ENCODE measurements at places on chromosomes 7 and 10.

- no peak for DNase-seq
Observed at GRCh38 chr10:72598769-72599701, 26.8 kb downstream of the MICU1 start.

DNA sequence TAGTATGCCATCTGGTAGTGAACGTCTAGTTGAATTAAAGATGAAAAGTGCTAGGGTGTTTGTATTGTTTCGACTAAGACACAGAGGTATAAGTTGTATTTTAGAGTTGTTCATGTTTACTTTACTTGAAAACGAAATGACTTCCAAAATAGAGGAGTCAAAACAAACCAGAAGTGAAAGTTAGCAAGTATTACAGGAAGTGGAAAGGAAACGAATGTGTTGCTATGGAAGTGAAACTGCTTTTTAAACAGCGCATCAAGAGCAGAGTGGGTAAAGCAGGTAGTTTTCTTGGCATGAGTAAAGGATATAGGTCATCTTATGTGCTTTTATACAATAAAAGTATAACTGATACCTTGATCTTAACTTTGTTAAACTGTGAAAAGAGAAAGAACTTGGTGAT, 20.0 kb upstream of the GALNTL5 start:
- no peak for DNase-seq

- no peak for DNase-seq
Observed at GRCh38 chr10:69876931-69877330, 75.2 kb downstream of the COL13A1 start.

DNA sequence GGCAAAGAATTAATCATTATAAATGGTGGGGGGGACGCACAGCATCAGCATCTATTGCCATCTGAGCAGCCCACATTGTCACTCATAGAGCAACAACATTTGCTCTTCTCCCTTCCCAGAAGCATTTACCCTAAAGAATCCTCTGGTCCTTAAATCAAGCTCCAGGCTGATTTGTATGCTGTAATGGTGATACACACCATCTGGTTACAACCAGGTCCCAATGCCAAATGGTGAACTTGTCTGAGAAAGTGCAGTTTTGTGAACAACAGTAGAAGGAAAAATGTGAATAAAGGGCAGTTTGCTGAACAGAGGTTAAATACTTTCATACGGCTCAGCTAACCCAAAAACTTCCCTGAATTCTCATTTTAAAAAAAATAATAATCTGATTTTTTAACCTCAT, 38.8 kb upstream of the TCF7L2 start:
- no peak for DNase-seq

- no peak for DNase-seq
Observed at GRCh38 chr10:48813825-48814224, 125.8 kb downstream of the LRRC18 start.

- DNase-seq: peak; percentile 18
Observed at GRCh38 chr10:5692461-5693358, 8.1 kb downstream of the TASOR2 start.

- no peak for DNase-seq
Observed at GRCh38 chr7:7761974-7762779, 43.8 kb upstream of the RPA3 start.

- no peak for DNase-seq
Observed at GRCh38 chr7:47586925-47587324, 5.0 kb upstream of the TNS3 start.

GRCh38 chr7:84069033-84069432, 125.6 kb downstream of the SEMA3A start:
- DNase-seq: no peak

- DNase-seq: no peak
Observed at GRCh38 chr7:44569959-44570358, 3.7 kb downstream of the DDX56 start.

GRCh38 chr7:138481447-138482380, 21.7 kb downstream of the TRIM24 start:
- DNase-seq: no peak

GRCh38 chr10:109892117-109892516, 31.2 kb downstream of the XPNPEP1 start:
- DNase-seq: no peak

DNA sequence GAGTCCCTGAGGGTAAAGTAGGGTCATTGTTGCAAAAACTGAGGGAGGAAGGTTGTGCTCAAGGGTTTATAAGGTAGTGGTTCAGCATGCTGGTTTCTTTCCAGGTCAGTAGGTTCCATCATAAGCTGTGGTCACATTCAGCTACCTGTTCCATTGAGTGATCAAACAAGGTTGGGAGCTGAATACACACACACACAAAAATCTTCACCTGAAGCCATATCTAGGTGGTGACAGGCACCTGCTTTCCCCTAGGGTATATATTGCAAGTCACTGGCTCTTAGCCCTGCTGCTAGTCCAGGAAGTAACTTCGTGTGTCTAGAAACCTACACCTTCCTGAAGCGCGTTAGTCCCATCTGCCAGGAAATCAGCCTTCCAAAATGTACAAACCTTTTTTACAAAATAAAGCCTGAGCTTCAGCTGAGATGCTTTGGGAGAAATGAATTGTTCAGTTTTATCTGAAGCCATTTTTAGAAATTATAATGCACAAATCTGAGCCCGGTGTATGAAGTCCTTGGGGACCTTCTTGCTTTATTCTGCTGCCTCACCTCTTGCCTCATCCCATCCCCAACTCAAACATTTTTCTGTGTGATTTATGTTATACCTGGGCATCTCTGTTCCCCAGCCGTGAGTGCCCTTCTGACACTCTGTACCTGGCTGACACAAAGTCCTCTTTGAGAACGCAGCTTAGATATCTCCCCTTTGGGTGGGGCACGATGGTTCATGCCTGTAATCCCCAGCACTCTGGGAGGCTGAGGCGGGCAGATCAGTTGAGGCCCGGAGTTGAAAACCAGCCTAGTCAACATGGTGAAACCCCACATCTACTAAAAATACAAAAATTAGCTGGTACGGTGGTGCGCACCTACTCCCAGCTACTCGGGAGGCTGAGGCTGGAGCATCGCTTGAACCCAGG, 10.6 kb upstream of the LAMTOR4 start:
- no peak for DNase-seq

DNA sequence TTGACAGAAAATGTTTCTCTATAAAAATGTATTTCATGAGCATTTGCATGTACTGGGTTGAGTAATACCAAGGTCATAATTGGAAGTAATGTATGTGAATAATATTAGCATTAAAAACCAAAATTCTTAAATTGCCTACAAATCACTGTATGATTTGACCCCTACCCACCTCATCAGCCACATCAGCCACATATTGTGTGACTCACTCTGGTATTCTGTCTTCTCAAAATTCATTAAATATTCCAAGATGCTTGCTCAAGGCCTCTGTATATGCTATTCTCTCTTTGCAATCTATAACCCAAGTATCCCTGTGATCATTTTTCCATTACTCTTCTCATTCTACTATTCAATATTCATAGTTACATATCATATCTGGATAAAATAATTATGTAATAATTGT, 21.4 kb downstream of the POT1 start:
- DNase-seq: no peak

- no peak for DNase-seq
Observed at GRCh38 chr7:22219036-22219435, 137.9 kb downstream of the RAPGEF5 start.

DNA sequence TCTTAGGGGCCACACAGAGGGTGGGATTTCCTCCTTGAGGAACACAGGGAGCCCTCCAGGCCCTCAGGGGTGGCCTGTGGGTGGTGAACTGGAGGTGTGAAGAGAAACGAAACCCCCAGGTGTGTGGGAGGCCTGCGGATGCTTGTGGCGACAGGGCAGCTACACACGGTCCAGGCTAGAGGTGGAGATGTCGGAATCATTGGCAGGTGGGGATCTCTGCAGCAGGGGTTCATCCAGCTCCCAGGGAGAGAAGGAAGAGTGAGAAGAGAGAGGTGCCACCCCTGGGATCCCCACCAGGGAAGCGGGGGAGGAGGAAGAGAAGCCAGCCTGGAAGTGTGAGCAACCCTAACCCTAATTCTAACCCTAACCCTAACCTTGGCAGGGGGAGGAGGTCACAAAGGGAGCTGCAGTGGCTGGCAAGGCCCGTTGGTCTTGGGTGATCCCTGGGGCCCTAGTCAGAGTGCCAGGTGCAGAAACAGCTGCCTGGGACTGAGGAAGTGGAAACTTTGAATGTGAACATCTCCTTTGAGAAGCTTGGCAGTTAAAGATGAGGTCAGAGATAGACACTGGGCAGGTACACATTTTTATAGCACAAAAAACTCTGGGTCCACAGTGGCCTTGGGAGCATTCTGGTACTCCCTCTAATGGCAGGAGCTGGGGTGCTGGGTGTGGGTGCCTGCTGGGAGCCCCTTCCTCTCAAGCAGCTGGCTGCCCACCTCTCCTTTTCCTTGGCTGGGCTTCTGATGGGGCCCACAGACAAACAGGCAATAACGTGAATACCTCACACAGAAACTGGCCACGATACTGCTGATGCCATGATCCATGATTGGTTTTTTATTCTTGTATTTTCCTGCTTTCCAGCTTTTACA, 6.8 kb upstream of the AEBP1 start:
- no peak for DNase-seq

- no peak for DNase-seq
Observed at GRCh38 chr7:141704112-141704511, 2.1 kb upstream of the DENND11 start.

GRCh38 chr7:138417078-138417700, 42.9 kb upstream of the TRIM24 start:
- DNase-seq: no peak

DNA sequence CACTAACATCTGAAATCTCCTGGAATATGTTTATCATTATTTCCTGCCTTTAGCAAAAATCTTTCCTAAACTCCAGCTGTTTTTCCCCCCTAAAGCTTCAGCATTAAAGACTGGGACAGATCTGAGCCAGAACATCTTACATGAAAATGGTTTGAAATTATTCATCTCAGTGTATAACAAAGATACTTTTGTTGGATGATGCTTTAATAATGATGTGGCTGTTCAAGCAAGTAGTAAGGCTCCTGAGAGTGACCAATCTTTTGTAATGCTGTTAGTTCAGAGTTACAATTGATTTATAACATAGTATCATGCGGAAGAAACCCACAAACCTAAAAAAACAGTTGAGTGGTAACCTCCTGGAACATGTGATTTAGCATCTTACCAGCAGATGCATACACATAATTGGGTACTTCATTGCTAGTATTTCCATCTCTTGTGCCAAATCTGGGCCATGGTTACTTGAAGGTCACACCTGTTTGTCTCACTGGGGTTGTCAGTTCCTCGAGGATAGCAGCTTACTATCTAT, 1.5 kb downstream of the BZW2 start:
- no peak for DNase-seq

GRCh38 chr7:824081-824480, 8.2 kb upstream of the SUN1 start:
- DNase-seq: no peak

GRCh38 chr10:22702348-22702747, 12.0 kb downstream of the PIP4K2A start:
- DNase-seq: no peak

DNA sequence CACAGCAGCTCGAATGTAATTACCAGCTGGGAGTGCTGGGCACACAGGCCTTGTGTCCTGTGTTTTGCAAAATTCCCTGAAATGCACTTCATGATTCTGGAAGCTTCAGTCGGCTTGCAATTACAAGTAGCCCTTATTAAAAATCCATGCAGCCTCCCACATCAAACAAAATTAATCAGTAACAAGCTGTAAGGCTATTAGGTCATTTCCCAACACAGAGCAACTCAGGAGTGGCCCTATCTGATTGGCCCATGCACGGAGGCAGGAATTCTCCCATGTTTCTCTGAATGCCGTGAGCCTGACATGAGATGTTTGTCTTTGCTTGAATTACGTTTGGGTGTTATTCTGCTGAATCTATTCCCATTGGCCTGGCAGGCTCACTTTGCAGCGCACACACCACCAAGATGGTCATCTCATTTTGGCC, 36.9 kb downstream of the FOXL3 start:
- DNase-seq: no peak

DNA sequence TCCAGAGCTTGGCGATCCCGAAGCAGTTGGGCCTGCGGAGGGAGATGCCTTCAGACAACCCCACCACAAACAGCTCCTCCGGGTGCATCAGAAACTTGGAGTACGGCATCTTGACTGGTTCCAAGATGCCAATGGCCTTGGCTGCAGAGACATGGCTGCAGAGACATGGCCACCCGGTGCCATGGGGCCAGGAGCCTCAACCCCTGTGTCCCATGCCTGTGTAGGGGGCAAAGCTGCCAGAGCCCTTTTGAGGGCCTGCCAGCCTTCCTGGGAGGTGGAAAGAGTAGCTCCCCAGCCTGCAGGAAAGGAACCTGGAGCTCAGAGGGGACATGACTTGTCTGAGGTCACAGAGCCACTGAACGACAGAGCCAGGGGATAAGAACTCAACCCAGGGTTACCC, 83.5 kb downstream of the RABGEF1 start:
- no peak for DNase-seq

DNA sequence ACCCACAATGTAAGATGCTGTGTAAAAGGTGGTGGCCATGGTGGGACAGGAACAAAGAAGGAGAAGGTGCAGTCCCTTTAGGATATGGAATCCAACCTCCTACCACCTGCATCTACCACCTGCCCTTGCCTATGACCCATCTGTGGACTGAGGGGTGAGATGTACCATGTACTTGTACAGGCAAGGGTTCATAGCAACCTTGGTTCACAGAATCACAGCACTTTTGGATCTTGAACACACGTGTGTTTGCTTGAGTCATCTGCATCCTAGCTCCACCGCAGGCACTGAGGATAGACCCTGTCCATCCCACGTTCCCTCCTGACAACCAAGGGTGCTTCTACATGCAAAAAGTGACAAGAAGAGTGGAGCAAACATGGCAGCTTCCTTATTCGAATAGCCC, 162.3 kb downstream of the GFRA1 start:
- DNase-seq: no peak

DNA sequence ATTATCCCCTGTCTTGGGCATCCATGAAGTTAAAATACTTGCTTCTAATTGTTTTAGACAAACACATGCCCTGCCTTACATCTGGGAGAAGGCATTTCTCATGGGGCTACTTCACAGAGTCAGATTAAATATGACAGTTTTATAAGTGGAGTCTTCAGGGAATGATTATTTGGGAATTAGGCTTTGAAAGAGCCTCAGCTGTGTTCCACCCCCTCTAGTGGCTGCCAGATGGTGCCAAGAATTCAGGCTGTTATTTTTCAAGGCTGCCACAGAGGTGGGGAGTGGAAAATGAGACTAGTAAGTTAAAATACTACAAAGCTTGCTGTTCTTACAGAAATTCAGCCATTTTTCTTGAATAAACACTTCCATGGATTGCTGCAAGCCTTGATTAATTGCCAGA, 45.8 kb upstream of the DNAH11 start:
- no peak for DNase-seq

All from activated CD4-positive, alpha-beta T cell treated with anti-CD3 and anti-CD28 coated beads, Interleukin-2, amount 50 U/mL, for 24 hours (primary cell).